ENCODE measurements at places on chromosomes 5 and 9.
A peak's percentile ranks its signal among the peaks of the same experiment; 100 is the strongest.

DNA sequence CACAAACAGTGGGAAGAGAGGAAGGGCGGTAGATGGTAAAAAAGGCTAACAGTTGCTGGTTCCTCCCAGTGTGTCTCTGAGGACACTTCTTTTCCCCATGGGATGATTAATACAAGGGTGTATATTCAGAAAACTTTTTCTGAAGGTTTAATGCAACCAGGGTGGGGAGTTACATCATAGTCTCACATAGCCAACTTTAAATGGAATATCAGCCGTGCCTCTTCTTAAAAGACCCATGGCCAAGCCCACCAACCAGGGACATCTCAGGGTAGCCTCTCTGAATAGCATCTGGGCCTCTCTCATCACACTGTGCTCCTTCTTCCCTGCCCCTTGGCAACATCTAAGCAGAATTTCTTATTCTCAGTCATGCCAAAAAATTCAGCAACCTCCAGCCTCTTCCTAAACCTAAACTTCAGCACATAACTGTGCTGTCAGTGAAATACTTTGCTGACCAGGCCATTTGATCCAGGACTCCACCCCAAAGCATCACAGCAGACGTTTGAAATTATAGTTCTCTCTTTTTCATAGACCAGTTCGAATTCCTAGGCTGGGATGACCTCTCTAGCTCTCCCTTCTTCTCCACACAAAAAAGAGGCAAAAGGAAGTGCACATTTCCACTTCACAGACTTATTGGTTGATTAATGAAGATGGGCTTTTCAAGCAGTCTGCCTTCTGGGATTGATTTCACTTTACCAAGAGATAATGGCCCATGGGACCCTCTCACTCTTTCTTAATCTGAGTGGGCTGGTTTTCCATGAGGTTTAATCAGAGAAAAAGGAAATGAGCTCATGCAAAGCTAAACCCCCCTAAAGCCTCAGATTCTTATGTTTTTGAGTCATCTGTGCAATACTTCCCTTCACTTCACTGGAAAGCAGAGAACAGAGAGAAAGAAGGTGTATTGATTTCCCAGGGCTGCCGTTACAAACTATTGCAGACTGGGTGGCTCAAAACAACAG, 85.1 kb upstream of the RAI14 start:
- DNase-seq = no peak

- peak; percentile 91 for DNase-seq
Measured at GRCh38 chr9:119968836-119969707, 599.8 kb upstream of the BRINP1 start.

DNA sequence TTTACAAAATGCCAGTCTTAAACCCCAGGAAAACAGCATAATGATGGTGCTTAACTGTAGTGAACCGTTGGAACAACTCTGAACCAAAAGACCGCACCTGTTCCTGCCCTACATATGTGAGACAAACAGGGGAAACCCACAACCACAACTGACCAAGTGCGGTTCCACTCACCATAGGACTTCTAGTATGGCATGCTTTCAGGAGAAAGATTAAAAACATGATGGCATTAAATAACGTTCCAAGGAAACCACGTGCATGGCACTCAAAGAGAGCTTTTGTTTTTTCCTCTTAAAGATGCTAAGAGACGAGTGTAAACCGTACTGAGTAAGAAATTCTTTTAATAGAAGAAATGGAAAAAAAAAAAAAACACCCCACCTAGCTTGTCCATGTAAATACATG, 119.8 kb downstream of the SSBP2 start:
- DNase-seq = no peak

DNA sequence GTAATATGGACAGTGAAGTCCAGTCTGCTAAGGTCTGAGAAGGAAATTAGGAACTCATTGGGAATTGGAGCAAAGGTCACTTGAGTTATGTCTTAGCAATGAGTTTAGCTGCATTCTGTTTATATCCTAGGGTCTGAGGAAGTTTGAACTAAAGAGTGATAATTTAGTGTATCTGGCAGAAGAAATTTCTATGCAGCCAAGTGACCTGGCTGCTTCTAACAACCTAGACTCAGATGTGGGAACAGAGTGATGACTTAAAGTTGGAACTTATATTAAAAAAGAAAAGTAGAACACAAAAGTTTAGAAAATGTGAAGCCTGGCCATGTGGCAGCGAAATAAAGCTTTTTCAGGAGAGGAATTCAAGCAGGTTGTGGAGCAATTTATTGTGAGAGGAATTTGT, 106.2 kb downstream of the PRDM9 start:
- DNase-seq = no peak

DNA sequence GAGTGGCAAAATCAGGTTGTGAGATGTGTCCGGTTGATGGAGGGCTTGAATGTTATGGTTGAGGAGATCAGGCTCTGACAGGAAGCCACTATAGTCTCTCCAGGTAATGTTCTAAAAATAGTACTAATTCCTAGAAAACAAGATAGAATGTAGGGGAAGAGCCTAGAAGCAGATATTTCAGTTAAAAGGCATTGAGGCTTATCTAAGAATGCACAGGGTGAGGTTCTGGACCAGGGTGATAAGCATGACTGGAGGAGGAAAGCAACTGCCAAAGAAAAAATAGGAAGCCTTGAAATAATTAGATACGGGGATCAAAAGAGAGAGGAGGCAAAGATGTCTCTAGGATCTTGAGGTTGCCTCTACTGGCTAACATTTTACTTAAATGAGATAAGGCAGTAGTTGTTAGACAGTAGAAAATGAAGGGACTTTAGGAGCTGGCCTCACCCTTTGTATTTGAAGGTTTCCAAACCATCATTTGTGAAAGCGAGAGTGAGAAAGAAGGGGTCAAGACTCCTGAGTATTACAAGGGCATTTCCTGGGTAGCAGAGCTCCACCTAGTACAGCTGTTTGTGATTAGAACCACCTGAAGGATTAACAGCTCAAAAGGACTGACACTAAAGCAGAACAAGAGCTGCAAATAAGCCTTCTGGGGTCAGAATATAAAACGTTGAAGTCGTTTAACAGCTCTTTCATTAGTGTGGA, 15.4 kb upstream of the ARL15 start:
- DNase-seq = no peak

GRCh38 chr5:40605295-40605958, 74.3 kb upstream of the PTGER4 start:
- DNase-seq = no peak

GRCh38 chr5:1208743-1209488, 7.5 kb downstream of the SLC6A19 start:
- DNase-seq = peak; percentile 16

DNA sequence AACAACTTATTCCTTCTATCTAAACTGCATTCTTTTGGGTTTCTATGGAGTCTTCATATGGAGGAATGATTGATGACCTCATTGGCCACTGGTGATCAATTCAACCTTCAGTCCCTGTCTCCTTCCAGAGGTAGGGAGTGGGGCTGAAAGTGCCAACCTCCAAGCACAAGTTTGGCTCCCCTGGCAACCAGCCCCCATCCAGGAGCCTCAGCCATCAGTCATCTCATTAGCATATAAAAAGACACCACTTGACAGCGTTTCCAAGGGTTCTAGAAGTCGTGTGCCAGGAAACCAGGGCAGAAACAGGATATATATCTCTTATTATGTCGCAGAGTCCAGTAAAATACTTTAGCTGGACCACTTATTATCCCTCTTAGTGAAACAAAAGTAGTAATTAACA, 9.8 kb downstream of the SLC31A2 start:
- no peak for DNase-seq

DNA sequence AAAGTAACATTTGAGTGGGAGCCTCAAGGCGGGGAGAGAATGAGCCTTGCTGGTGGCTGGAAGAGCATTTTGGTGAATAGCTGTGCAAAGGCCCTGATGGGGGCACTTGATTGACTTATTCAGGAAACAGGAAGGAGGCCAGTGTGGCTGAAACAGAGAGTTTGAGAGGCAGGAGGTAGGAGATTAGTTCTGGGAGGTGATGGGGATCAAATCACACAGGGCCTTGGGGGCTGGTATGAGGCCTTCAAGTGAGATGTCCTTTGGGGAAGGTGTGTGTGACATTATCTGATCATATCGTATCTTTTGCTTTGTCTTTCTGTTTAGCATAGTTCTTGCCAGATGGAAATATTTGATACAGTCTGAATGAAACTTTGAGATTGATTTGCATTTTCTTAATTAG, 172.3 kb downstream of the TENT4A start:
- DNase-seq = no peak
